ENCODE measurements at places on chromosomes 6 and 20.

DNA sequence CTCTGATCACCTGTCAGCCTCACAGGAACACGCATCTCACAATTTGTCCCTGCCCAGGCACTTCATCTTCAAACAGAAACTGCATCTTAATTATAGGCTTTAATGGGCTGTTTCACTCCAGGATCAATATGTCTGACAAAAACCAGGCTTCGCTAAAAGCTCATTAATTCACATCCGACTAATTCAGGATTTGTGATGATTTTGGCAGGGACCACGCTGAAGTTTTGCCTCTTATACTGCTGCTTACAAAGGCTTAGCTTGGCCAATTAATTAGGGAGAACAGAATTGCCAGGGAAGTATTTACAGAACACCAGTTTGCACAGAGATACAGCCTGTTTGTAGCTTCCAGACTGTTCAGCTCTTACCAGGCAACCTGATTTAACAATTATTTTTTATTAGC, 541.0 kb upstream of the SPTLC3 start:
- DNase-seq, result no peak

DNA sequence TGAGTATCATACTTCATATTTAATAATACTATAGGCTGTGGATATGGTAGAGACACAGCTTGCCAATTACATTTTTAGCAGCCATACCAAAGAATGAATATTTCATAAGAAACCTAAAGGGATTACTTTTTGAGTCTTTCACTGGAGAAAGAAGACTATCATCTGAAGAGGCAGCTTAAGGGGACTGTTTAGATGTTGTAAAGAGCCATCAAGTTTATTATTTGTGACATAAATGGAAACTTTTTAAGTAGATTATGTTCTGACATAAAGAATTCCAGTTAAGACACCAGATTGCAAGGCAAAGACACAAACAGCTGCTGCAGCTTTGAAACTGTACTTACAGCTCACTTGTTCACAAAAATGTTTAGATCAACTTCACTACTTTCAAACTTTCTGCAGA, 429.4 kb downstream of the TFAP2A start:
- no peak for DNase-seq

GRCh38 chr20:9068841-9069663, at the start of gene PLCB4:
Gene PLCB4, plus strand, starts transcription at chr20:9069087. Its CDS starts 238,728 bp downstream, at chr20:9307815.
- peak; percentile 85 for DNase-seq

- no peak for DNase-seq
Observed at GRCh38 chr20:23008667-23009066, 26.4 kb upstream of the SSTR4 start.

DNA sequence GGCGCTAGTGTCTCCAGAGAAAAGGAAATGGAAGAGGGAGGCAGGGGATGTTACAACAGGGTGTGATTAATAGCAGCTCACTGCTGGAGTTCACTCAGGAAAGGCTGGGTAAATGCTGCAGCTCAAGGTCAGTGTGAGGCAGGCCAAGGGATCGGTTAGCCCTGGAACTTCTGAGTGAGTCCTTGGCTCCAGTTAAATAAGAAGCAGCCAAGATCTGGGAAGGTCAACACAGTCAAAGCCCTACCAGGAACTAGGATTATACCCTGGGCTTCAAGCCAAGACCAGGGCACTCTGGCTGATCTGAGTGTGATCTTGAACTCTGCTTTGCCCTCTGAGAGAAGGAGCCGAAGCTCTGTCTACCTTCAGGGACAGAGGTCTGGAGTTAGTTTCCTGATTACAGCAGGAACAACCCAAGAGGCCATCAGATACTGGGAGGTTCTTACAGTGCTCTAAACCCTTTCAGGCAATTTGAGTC, 44.3 kb downstream of the TPD52L1 start:
- DNase-seq, result no peak

- peak; percentile 2 for DNase-seq
Observed at GRCh38 chr6:50062051-50062450, 12.3 kb upstream of the DEFB112 start.
